AG20443 (cell line): ENCODE measurements at places on chromosomes 3 and 15.

DNA sequence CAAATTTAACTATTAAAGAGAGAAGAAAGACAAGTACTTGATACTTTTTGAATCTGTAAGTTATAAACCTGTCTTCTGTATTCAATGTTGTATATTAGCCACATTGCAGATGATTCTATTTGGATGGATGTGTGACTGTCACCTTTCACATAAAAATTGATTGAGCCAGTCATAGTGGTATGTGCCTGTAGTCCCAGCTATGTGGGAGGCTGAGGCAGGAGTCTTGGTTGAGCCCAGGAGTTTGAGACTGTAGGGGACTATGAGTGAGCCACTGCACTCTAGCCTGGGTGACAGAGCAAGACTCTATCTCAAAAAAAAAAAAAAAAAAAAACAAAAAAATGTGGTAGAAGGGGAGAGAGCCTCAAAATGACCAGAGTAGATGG, 12.3 kb downstream of the CACNA1D start:
- no peak for DNase-seq

GRCh38 chr3:129692743-129693142, 86.3 kb upstream of the PLXND1 start:
- no peak for DNase-seq

DNA sequence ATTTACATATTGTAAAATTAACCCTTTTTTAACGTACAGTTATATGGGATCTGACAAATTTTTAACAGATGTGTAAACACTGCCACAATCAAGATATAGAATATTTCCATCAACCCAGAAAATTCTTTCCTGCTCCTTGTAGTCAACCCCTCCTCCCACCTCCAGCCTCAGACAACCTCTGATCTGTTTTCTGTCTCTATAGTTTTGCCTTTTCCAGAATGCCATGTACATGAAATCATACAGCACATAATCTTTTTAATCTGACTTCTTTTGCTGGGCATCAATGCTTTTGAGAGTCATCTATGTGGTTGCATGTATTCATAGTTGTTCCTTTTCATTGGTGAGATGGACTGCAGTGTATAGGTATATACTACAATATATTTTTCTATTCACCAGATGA, 153.0 kb downstream of the SMAD6 start:
- DNase-seq = no peak

GRCh38 chr3:79052054-79052681, 715.6 kb downstream of the ROBO1 start:
- DNase-seq = no peak

GRCh38 chr15:64809649-64810496, 15.6 kb downstream of the PIF1 start:
- peak; percentile 92 for DNase-seq

- peak; percentile 72 for DNase-seq
Measured at GRCh38 chr3:119559441-119559963, at the start of gene CD80. Gene CD80 (minus strand): TSS chr3:119559614. CDS start chr3:119557728, 1,886 bp downstream.

- no peak for DNase-seq
Measured at GRCh38 chr3:32448686-32449474, 53.8 kb downstream of the CMTM6 start.

GRCh38 chr15:69976366-69976994, 121.2 kb downstream of the TLE3 start:
- DNase-seq = peak; percentile 67

GRCh38 chr3:30428251-30428650, 178.2 kb upstream of the TGFBR2 start:
- peak; percentile 41 for DNase-seq

DNA sequence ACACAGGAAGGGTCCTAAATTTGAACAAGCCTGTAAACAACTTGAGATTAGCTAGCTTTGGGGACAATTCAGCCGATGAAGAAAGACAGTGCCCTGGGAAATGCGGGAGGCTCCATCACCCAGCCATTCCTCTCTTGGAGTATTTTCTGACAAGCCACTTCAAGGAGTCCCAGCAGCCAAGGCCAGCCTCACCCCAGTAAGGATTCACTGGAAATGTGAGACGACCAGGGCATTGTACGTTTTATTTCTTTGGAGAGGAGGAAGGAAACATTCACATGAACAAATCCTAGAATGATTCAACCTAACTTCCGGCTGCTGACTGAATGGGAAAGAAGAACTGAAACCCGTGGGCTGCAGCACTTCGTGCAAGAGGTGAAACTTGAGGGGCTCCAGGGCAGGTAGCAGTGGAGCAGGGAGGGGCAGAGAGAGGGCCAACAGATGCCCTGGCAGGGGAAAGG, 116.4 kb upstream of the ARHGEF3 start:
- DNase-seq = no peak

DNA sequence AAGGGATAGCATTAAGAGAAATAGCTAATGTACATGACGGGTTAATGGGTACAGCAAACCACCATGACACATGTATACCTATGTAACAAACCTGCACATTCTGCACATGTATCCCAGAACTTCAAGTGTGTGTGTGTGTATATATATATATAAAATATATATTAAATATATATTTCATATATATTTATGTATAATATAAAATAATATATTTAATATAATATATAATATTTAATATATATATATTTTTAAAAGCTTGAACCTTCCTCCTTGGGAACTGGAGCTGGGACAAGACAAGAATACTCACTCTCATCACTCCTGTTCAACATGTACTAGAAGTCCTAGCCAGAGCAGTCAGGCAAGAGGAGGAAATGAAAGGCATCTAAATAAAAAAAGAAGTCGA, 149.3 kb downstream of the UNC13C start:
- DNase-seq = no peak

DNA sequence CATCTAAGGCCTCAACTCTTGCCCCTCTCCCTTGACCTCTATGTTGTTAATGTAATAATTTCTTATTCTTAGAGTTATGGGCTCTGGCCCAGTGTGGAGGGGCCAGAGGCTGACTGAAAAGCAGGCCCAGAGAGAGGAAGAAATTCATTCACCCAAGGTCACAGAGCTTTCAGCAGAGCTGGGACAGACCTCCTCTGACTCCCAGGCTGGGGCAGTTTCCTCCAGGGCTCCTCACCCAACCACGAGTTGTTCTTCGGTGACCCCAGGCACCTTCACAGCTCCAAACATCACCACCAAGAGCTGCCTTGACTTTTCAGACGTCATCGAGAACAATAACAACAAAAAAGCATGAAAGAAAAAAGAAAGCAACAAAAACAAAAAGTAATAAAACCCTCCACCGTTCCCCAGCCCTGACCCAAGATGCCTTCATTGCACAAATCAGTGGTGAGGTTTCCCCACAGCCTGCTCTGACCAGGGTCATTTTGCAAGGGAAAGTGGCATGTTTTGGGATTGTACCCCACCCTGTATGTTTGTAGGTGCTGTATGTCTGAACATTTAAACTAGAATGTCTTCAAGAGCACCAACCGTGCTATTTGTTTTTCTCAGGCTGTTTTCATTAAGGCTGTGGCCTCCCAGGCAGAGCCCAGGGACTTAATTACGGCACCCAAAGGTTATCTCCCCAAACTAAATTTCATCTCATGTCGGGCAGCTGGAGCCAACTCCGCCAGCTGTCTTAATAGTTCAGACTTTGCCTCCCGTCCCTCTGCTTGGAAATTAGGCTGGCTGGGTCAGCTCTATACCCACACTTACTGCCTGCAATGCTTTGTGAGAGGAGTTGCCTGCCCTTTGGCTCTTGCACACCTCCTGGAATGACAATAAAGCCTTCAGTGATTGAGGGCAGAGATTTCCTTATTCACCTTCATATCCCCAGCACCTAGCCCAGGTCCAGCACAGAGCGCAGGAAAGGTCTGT, 173.8 kb downstream of the RPLP1 start:
- no peak for DNase-seq

DNA sequence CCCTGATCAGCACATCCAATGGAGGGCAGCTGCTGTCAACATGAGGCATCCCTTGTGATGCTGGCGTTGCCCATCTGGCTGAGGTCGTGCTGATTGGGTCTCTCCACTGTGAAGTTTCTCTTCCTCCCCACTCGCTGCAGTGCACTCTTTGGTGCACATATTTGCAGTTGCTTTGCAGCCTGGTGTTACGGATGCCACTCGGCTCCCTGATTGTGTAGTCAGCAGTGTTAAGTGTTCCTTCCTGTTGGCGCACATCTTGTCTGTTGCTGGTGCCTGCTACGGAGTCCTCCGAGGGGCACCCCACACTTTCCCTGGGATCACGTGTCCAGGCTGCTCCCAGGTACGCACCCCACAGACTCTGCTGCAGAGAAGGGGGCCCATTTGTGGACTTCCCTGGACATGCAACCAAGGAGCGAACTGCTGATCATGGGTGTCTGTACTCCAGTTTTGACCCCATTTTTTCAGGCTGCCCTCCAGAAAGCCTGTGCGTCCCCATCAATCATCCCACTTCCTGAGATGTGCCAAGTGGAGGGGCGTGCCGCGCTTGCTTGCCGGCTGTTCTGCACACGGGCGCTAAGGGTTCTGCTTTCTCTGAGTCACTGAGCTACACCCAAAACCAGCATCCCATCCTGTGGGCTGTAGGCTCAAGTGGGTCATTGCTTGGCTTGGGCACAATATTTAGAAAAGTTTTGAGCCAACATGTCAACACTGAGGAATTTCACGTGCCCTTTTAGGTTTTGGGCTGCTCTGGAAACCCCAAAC, 98.6 kb downstream of the FBLN2 start:
- DNase-seq = peak; percentile 93

- DNase-seq = no peak
Measured at GRCh38 chr3:119636891-119637611, 23.3 kb downstream of the POPDC2 start.

DNA sequence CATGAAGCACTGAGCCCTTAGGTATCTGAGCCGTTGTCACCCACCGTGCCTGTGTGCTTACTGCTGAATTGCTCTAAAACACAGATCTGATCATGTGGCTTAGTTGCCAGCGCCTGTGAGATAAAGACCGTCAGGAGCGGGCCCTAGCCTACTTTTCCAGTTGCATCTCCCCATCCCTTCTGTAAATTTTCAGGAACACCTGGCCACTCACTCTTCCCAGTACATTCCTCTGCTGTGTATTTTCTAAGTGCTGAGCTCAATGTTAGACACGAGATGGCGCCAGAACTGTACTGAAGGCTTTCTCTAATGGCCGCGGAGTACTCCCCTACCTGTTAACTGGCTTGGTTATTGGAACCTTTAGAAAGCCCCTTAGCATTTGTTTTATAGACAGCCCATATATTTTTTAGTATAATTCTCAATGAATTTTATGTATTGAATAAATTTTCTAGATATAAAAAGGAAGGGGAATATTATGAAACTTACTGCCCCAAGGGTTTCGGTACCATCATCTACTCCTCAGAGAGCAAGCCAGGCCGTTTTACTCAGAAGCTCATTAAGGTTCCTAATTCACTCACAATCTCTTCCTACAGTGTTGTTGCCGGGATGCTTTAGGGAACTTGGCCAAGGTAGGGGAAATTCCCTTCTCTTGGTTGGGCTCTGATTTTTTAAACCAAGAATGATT, 16.7 kb upstream of the WNT7A start:
- DNase-seq = peak; percentile 70

GRCh38 chr3:27485866-27486265, 1.7 kb upstream of the SLC4A7 start:
- no peak for DNase-seq

GRCh38 chr3:44865272-44866035, 3.7 kb downstream of the TMEM42 start:
- DNase-seq = no peak

DNA sequence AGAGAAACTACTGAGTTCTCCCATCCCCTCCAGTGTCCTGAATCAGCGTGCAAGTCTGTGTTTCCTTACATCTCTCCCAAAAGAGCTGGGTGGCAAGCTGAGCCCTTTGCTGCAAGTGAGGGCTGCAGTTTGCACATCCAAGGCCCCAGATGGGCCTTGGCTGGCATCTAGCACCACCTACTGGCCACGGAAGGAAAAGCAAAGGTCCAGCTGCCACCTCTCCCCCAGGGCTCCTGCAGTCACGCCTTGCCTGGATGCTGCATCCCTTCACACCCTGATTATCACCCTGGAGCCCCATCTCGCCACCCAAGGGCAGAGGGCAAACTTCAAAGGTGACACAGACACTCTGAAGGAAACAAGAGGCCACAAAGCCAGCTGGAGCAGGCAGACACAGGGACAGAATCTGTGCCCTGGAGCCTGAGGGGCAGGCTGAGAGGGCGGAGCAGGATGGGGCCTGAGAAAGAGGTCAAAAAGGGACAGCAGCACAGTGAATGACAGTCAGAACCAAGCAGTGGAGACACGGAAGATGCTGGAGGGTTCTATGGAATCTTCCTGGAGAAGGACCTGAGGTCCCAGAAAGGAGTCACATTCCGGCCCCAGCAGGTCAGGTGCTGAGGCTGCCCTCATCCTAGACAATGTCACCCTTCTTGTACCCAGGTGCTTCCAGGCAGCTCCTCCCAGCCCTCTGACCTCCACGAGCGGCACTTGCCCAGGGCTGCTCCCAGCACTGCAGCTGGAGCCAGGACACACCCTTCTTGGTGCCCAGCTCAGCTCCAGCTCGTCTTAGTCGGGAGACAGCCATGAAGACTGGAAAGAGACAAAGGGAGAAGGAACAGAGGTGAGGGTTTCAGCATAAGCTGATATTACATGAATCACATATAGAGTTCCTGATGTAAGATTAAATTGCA, 18.3 kb upstream of the NTRK3 start:
- DNase-seq = peak; percentile 94

GRCh38 chr3:98839846-98840245, 61.6 kb downstream of the DCBLD2 start:
- DNase-seq = no peak

DNA sequence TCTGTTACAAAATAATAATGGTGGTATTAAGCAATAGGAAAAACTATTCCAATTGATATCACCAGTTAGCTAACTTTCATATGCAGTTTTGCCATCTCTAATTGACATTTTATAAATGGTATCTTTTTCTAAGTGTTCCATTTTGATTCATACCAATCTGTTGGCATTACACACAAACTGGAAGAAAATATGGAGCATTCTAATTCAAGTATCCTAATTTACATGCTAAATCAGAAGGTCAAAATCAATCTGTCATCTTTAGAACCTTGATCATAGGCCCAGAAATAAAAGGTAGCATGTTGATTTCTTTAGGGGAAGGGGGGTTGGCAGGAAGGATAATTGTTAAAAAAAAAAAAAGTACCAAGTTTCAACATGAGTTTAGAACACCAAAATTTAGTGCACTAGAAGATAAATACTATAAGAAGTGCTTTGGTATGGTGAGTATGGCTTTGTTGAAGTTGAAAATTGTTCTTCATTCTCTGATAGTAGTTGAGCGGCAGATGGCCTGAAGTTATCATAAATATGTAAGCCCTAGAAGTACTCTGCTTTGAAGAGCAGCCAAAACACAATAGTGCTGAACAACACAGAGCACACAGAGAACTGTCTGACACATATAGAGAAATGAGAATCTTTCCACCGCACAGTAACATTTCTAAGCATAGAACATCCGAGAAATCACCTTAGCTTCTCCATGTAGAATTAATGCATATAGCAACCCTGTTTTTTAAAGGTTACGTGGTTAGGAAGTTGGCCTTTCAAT, 130.1 kb downstream of the TAFA4 start:
- no peak for DNase-seq
